ENCODE measurements at places on chromosomes 4 and X.
A peak's percentile ranks its signal among the peaks of the same experiment; 100 is the strongest.

DNA sequence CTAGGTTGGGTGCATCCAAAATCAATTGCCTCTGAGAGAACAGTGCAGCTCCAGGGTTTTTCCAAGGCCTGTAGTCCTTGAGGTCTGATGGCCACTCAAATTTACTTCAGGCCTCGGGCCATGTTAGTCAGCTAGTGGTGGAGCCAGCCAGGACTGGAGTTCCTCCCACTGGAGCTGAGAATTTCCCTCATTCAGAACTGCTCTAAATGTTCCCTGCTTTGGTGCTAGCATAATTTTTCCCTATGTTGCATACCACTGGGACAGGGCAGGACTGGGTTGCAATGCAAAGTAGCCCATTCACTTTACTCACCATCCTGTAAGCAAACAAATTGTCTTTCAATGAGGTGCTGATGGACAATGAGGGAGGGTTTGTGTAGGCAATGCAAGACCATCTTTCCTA, 146.0 kb upstream of the ZXDB start:
- no peak for DNase-seq

- no peak for DNase-seq
Measured at GRCh38 chr4:52369649-52370048, 289.5 kb downstream of the USP46 start.

GRCh38 chr4:100165809-100166208, 24.5 kb downstream of the DDIT4L start:
- no peak for DNase-seq

DNA sequence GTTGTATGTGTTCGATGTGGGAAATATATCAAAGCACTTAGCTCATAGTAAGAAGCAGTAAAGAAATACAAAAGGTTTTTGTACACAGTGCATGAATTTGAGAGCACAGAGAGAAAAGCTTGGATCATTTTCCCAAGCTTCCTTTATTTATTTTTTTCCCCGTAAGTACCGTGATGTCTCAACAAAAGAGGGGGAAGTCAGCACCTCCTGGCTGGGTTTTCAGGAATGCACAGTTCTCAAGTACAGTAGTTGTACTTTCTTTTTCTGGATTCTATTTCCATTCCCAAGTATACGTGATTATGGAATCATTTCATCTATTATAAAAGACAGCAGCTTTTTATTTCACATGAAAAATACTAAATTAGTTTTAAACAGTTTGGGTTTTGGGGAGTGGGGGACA, 171.5 kb upstream of the EDNRA start:
- no peak for DNase-seq

DNA sequence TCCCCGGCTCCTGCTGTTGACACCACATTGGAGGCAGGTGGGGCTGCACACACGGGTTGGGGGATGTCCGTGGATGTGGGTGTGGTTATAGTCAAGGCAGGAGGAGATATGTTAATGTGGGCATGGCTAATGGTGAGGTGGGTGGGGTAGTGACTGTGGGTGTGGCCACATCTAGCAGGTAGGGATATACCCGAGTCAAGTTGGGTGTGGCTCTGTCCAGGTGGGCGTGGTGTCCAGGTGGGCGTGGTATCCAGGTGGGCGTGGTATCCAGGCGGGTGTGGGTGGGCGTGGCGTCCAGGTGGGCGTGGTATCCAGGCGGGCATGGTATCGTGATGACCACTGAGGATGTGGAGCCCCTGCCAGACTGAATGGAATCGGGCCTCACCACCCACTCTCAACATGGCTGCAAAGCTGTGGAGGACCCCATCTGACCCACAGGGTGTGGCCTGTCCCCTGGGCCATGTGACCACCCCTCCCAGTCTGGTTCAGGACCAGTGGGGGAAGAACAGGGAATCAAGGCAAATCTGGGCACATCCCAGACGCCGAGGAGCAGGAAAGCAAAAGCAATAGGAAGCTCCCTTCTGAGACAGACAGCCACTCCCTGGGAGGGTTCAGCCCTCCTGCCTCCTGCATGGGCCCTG, 21.0 kb downstream of the MAN2B2 start:
- peak; percentile 25 for DNase-seq

DNA sequence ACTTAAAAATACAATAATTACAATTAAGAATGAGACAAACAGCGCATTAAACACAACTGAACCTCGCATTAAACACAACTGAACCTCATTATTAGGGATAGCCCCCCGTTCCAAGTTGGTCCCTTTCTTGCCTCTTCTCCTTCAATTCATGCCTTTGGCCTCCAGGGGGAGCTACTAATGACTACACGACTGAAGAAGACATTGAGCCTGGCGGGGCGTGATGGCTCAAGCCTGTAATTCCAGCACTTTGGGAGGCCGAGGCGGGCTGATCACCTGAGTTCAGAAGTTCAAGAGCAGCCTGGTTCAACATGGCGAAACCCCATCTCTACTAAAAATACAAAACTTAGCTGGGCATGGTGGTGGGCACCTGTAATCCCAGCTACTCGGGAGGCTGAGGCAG, 56.4 kb upstream of the NWD2 start:
- no peak for DNase-seq

DNA sequence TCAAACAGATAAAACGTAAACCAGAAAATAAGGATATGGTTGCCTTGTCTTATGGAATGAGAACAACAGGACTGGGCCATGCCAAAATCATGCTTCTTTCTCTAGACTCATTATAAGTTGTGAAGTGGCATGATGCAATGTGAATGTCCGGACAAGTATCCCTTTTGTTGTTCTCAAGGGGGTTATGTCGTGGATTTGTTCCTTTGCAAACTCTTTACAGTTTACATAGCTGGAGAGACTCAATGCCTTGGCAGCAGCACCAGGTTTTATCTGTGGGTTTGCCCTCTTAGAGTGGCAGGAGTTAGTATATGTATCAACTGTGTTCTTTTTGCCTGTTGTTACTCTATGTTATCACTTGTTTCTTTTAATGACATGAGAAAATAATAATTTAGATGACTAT, 41.4 kb downstream of the SPRY1 start:
- DNase-seq = no peak

DNA sequence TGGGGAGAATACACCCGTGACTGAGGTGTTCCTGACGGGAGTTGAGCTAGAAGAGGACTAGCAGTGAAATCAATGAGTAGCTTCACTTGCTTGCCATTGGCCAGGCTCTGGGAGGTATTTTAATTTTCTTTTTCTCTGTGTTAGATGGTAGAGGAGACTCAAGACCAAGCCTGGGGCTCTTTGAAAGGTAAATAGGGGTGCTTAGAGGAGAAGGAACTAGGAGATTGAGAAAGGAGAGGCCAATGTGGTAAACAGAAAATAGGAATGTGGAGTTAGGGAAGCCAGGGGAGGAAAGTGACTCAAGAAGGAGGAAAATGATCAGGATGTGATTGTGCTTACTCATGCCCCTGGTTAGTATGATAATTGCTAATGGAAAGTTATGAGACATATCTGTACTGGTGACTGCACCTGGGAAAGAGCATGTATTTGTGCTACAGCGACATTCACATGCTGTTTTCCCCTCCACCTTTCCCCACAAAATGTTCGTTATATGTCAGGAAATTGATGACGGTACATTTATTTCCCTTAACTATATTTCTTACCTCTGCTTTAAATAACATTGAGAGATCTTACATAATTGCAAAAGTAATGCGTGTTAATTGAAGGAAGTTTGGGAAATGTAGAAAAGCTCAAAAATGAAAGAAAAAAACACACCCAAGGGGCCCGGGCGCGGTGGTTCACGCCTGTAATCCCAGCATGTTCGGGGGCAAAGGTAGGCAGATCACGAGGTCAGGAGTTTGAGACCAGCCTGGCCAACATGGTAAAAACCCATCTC, 16.9 kb upstream of the LRBA start:
- peak; percentile 59 for DNase-seq

DNA sequence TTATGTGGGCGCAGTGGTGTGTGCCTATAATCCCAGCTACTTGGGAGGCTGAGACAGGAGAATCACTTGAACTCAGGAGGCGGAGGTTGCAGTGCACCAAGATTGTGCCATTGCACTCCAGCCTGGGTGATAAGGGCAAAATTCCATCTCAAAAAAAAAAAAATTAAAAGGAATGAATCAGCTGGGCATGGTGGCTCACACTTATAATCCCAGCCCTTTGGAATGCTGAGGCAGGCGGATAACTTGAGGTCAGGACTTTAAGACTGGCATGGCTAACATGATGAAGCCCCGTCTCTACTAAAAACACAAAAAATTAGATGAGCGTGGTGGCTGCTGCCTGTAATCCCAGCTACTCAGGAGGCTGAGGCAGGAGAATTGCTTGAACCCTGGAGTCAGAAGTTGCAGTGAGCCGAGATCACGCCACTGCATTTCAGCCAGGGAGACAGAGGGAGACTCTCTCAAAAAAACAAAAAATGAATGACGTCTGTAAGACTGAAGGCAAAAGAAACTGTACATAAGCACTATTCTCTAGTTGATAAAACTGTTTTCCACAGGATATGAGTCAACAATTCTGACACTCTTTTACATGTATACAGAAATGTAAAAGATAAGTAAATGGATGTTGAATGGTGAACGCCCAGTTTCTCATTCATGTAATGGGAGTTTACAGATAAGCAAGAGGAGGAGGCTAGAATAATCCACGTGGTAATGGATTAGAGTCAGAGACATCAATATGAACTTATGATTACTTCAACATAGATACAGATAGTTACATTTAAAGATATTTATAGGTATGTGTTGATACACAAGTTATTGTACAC, 22.2 kb downstream of the CENPC start:
- DNase-seq = no peak

GRCh38 chrX:108947205-108947604, 210.8 kb upstream of the IRS4 start:
- DNase-seq = no peak

DNA sequence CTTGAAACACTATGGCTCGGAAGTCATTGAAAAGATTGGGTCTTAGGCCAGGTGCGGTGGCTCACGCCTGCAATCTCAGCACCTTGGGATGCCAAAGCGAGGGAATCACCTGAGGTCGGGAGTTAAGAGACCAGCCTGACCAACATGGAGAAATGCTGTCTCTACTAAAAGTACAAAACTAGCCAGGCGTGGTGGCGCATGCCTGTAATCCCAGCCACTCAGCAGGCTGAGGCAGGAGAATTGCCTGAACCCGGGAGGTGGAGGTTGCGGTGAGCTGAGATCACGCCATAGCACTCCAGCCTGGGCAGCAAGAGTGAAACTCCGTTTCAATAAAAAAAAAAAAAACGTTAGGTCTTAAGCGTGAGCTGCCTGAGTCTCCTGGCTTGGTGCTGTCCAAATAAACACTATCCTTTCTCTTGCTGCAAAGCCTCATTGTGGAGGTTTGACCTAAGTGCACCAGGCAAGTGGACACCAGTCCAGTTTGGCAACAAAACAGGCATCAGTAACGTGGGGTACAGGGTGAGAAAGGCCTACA, 185.9 kb downstream of the DHRSX start:
- DNase-seq = no peak

GRCh38 chrX:110915111-110915510, 119.5 kb upstream of the CHRDL1 start:
- peak; percentile 36 for DNase-seq

GRCh38 chrX:107766470-107767150, 9.0 kb downstream of the TSC22D3 start:
- DNase-seq = peak; percentile 52

- no peak for DNase-seq
Measured at GRCh38 chr4:146415829-146416228, 105.9 kb downstream of the SLC10A7 start.

DNA sequence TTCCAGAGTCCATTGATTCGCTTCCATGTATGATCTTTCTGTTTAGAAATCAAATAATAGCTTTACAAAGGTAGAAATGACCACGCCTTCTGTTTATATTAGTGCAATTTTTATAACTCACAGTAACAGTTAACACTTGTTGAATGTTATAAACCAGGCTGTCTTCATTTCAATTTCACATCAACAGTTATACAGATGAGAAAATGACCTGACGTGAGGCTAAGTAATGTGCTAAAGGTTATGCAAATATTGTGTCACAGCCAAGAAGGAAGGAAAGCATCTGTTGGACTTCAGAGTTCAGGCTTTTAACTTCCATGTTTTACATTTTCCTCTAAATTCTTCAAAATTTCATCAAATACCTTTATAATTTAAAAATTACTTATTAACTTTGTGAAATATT, 13.9 kb downstream of the CASP3 start:
- no peak for DNase-seq

GRCh38 chr4:164056426-164057142, 562.1 kb downstream of the TMA16 start:
- DNase-seq = peak; percentile 4

DNA sequence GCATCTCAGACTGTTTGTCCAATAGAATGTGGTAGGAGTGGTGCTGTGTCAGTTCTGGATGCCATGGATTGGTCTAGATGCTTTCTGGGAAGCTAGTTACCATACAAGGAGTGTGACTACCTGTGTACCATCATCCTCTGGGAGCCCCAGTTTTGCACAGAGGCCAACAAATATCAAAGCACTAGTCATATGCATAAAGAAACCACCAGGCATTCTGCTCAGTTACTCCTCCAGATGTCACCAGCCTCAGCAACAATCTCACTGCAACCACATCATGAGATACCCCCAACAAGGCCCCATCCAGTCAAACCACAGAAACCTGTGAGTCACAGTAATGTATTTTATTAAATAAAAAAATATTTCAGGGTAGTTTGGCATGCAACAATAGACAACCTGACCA, 435.8 kb upstream of the CPEB2 start:
- DNase-seq = no peak

DNA sequence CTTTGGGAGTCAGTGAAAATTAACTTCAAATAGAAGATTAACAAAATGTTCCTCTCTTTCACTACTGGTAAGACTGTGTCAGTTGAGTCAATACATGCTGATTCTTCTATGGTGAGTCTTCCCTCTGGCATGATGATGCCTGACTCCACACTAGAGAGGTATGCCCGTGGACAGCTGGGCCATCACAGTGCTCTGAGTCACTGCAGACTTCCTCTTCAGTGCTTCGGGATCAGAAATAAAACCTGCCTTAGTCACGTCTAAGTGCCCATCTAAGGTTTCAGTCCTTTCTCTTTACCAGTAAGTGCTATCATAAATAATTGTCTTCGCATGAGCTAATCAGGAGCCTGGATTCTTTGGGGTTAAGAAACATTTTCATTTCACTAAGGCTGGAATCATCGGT, 1.6 kb upstream of the ASB5 start:
- DNase-seq = peak; percentile 94

DNA sequence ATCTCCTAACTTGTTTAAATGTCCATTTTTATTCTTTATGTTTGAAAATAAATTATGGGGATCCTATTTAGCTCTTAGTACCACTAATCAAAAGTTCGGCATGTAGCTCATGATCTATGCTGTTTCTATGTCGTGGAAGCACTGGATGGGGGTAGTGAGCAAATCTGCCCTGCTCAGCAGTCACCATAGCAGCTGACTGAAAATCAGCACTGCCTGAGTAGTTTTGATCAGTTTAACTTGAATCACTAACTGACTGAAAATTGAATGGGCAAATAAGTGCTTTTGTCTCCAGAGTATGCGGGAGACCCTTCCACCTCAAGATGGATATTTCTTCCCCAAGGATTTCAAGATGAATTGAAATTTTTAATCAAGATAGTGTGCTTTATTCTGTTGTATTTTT, 27.6 kb downstream of the NUDT6 start:
- no peak for DNase-seq

Measured in Daoy (cell line).